ENCODE measurements at places on chromosomes 12 and 14.

DNA sequence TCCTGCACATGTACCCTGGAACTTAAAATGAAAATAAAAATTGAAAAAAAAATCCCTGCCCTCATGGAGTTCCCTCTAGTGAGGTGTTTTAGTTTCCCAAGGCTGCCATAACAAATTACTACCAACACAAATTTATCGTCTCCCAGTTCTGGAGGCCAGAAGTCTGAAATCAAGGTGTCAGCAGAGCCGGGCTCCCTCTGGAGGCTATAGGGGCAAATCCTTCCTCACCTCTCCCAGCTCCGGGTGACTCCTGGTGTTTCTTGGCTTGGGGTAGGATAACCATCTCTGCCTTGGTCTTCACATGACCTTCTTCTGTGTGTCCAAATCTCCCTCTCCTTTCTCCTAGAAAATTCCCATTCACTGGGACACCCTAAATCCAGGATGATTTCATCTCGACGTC lies 50.1 kb downstream of the PLXNC1 start:
- DNase-seq, result no peak

DNA sequence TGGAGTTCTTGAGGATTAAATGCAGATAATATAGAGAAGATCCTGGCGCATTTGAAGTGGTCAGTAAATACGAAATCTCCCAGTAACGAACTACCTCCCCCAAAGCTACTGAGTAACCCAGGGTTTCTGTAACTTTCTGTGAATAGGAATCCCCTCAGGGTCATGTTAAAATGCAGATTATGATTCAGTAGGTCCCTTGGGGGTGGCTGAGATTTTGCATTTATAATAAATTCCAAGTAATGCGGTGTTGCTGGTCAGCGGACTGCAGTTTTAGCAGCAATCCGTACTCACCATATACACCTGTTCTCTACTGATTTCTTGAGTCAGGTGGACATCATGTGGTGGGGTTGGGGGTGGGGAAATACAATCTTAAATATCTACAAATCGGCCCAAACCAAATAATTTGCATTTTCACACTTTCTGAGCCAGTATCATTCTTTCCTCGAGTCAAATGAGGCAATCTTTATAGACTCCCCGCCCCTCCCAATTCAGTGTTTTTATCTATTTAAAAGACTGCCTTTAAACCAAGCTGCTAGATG lies 868 bp downstream of the SPATA7 start:
- no peak for DNase-seq

GRCh38 chr12:68850390-68850789 lies 42.4 kb downstream of the MDM2 start:
- no peak for DNase-seq

DNA sequence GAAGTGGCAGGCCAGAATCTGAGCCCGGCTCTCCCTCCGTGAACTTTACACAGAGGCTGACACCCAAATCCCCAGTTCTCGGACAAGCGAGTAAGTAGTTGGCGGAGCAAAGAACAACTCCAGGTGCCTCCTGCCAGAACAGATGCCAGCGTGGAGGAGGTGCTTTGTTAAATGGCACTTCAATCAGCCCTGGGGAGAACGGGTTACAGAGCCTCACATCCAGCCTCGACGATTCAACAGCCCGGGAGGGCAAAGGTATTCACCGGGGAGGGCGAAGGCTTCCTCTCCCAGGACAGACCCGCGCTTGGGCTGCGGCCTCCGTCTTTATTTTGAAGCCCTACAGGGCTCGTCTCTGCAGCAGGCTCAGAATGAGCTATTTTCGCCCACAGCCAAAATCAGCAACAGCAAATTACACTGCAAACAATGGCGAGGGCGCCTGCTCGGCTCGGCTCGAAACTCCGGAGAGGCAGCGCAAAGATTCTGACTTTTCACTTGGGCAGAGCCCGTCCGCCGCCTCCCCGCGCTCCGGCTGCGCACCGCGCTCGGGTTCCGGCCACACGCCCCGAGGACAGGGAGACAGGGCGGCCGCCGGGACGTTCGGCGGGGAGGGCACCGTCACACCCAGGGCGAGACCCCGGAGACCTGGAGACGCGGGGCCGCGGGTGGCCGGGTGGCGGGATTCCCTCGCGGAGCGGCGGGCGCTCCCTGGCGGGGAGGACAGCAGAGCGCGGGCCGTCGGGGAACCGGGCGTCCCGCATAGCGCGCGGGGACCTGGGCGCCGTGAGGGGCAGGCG lies 811 bp downstream of the TMCC3 start:
- no peak for DNase-seq

GRCh38 chr14:85438481-85438942 lies 91.4 kb upstream of the FLRT2 start:
- no peak for DNase-seq

DNA sequence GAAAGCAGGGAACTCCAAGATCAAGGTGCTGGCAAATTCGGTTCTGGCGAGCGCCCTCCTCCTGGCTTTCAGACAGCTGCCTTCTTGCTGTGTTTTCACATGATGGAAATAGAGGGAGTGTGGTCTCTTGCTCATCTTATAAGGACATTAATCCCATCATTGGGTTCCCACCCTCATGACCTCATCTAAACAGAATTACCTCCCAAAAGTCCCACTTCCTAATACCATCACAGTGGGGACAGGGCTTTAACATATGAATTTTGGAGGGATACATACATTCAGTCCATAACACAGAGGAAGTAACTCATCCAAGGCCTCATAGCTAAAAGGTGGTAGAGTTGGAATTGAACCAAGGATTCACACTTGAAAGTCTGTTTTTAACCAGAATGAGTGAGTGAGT lies 28.6 kb downstream of the DYRK2 start:
- DNase-seq, result no peak

DNA sequence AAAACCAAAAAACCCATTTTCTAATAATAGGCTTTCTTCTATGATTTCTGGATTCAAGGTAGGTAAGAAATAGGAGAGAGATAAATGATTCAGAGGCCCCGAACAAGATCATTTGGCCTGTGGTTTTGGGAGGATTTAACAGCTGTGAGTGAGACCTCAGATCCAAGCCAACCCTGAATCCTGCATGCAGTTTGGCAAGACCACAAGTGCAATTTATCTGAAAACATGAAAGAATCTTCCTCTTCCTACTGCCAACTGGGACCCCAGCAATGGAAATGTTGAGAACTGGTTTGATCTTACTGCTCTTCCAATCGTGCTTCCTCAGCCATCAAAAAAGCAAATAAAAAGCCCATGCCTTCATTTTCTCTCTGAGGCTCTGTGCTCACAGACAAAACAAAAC lies 519.7 kb upstream of the TBX3 start:
- no peak for DNase-seq

DNA sequence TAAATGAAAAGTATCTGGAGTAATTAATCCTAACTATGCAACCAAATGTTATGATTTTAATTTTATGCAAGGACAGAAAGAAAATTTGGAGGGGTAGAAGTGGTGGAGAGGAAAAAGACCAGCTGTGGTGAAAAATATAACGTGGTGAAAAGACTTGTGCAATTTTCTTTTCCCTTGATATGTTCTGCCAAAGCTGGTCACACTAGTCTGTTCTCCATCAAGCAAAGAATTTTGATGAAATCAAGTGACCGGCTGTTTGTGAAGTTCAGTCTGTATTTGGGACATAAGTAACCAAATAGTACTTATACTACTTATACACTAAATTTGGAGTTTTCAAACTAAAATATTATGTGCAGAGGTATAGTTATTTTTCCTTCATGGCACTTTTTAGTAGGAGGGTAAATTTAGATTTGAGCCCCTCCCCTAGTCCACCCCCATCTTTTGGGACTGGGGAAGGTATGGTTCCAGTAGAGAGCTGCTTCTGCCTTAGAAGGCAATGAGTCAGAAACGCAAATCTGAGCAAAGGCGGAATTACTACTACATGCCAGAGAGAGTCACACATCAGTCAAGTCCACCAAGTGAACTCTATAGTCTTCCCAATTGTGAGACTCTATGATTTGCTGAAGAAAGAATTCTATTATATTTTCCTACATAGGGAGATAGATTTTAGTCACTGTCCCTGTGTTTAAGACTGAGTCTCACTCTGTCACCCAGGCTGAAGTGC lies 229.7 kb downstream of the SLC25A21 start:
- DNase-seq, result no peak

GRCh38 chr12:116313194-116313927 lies 35.9 kb upstream of the MED13L start:
- DNase-seq, result no peak

DNA sequence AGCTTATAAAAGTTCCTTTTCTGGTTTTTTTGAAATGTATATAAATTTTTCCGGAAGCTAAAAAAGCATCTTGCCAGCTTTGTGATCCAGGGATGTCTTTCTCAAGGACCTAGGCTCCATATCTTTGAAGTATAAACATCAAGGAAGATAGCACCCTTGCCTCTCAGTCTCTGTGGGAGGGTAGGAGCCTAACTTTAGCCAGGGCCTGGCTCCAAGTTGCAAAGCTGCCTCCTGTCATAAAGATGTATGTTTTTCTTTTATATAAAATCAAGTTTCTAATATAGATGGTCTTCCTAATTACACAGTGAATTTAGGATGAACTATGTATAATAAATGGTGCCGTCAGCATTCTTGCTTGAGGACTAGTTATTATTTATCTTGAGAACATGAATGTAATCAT lies 612.6 kb upstream of the USP15 start:
- DNase-seq, result no peak

DNA sequence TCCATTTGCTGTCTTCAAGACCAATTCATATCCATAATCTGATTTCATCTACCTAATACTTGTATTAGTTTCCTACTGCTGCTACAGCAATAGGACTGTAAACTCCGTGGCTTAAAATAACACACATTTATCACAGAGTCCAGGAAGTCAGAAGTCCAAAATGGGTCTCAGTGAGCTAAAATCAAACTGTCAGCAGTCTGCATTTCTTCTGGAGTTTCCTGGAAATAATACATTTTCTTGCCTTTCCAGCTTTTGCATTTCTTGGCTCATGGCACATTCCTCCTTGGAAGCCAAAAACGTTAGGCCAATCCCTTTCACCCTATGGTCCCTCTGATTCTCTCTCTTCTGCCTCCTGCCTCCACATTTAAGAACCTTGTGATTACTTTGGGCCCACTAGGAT lies 239.8 kb downstream of the PRKD1 start:
- DNase-seq, result no peak

DNA sequence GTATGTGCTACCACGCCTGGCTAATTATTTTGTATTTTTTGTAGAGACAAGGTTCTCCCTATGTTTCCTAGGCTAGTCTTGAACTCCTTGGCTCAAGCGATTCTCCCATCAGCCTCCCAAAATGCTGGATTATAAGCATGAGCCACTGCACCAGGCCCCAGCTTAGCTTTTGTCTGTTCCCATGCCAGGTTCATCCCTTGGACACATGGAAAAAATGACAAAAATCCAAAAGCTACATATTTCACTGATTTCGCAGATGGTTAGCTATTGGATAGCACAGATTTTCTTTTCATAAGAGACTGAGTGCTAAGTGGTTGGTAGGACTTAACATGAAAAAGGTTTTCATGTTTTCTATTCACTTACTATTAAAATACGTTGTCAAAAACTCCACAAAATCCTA lies 286.6 kb upstream of the KITLG start:
- DNase-seq, result no peak

GRCh38 chr14:58815161-58815701 lies 177.5 kb downstream of the DACT1 start:
- no peak for DNase-seq

GRCh38 chr12:119338593-119339363 lies 4.2 kb downstream of the CCDC60 start:
- no peak for DNase-seq

- DNase-seq, result no peak
Observed at GRCh38 chr12:69085852-69086251, 152.9 kb upstream of the CPM start.

DNA sequence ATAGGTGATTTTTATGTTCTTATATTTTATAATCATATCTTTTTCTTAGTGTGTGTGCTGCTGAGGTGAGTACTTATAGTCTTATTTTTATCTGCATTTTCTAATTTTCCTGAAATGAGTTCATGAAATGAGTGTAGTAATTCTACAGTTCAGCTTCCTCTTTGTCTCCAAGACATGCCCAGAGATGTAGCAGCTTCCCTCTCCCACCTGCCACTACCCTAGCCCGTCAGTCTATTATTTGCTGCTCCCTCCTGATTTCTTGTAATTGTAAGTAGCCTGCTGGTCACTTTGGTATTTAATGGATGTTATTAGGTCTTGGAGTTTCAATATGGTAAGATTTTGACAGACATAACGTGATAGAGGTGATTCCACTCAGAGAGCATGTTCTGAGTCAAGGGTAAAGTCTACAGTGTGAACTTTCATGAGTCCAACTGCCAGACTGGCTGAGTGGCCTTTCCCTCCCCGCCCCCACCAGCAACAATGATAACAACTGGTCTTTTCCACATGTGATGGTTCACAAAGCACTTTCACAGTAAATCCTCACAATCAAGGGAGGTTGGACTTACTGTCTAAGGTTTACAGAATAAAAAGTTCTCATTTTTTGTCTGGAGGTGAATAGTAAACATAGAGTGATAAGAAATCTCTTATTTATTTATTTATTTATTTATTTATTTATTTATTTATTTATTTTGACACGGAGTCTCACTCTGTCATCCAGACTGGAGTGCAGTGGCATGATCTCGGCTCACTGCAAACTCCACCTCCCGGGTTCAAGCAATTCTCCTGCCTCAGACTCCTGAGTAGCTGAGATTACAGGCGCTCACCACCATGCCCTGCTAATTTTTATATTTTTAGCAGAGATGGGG lies 4.2 kb upstream of the RIPK3 start:
- no peak for DNase-seq

- no peak for DNase-seq
Observed at GRCh38 chr12:118549510-118549980, 173.2 kb downstream of the SUDS3 start.

All from GOT3 (cell line).